ENCODE measurements at places on chromosomes 3 and 15. TPM values are rescaled to one million over a fixed set of nuclear protein-coding genes. Genes with fewer than 3 reads are reported as not detected.

The CTXND1 gene
- total RNA-seq, result not detected

DNA sequence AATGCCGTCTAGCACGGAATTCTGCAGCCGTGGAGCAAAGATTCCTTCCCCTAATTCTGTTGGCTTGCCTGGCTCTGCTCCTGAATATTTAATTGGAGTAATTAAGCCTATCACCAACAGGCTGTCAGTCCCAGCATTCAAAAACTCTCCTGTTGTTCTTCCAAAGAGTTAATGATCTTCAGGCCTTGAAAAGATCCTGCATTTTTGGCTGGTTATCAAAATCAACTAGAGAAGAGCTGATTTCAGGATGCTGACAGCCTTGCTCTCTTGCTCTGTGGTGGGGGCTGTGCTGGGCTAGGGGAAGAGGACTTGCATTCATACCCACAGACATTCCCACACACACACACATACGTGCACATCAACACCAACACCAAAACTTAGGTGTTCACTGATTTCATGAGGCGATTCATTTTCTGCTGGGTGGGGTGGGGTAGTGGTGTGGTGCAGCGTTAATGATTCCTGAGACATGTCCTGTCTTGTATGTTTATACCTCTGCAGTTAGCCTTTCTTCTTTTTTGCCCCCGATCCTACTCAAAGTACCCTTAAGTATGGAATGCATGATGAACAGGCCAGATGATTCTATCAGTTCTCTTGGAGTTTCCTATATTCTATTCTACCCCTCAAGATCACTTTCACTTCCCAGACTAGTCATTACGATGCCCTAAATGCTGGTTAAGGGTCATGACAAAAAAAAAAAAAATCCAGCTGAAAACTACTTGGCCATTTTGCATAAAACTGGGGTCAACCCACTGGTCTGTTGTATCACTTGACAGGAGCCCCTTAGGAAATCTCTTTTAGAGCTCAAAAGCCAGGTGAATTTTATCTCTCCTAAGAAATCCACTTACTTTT lies 42.3 kb downstream of the CPN2 start:
- no peak for DNase-seq

The PLSCR5 gene
- total RNA-seq, result not detected

DNA sequence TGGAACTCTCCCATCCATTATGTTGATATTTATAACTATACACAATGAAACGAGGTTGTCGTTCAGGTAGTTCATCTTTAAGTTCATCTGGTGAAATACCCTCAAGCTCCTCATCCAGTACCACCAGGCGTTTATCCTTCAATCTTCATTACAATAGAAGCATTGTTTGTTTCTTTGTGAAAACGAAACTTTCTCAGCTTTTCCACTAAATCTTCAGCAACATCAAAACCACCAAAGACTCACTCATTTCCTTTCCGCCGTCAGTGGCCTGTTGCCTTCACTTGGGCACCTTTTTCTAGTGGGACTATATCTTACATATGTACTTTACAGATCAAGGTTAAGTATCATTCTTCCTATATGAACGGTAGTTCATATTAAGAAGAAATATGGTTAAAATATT lies 44.1 kb upstream of the TFG start:
- no peak for DNase-seq

DNA sequence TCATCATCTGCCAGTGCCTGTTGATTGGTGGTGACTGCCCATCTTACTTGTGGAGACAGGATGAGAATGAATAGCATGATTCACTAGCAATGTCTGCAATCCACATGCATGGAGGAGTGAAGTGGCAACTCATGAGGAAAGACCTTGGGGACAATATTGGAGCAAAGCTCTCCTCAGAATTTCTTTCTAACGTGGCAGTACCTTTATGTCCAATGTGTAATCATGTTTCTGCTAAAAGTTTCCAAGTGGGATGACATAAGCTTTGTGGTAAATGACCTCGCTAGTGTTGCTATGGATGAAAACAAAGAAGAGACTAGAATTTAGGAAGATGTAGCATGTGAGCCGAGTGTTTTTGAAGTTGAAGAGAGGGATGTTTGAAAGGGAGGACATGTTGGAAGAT lies 117.8 kb downstream of the CPNE4 start:
- DNase-seq, result no peak

GRCh38 chr15:84781495-84781894 lies 33.1 kb downstream of the ZNF592 start:
- DNase-seq, result no peak

GRCh38 chr3:17553080-17553479 lies 189.4 kb downstream of the TBC1D5 start:
- peak; percentile 46 for DNase-seq

DNA sequence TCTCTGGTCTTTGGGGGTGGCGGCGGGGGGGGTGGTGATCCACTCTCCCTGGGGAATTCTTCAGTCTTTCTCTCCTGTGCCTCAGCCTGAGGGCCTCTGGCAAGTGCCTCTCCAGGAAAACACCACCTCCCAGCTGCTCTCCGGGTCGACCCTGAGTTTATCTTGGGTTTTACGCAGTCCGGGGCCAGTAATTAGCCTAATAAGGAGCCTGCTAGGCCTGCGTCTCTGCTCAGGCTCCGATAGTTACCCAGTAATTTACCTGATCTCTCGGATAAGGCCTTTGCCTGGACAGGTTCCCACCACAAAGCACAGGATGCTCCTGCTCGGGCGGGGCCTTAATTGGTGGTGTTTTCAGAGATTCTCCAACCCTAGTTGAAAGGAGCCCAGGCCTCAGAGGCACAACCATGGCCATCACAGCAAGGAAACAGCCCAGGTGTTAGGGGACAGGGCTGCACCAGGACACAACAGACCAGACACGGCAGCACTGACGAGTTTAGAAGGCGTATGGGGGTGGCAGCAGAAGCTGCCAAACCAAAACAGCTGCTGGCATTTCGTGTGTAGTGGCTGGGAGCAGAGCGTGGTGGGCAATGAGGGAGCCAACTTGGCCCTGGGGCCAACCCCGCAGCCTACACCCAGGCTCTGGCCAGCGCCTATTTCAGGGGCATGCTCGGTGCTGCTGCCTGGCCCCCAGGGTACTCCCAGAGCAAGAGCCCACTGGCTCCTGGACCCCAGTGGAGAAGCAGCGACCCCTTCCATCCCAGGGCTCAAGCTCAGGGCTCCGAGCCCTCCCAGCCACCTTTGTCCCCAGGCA lies 71.4 kb downstream of the KLF13 start:
- no peak for DNase-seq

- no peak for DNase-seq
Observed at GRCh38 chr15:94130504-94130903, 100.9 kb upstream of the MCTP2 start.

DNA sequence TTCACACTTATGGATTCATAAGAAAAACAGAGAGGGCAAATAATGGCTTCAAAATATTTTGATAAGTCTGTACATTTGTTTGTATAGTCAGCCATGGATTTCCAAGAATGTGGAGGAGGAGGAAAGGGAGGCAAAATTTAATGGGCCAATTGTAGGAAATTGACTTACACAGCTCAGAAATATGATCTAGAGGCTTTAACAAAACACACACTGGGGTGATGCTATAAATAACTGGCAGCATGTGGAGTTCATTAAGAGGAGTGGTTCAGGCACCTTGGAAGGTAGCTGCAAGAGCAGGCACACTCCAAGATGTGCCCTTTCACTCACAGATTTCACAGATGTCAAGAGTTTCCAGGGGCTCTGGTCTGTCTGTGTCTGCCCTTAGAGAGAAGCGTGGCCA lies 193.4 kb upstream of the RASGRP1 start:
- peak; percentile 72 for DNase-seq

The SLC22A14 gene
- total RNA-seq, result not detected

The ARGFX gene
- total RNA-seq, result not detected

The RPS17 gene
- total RNA-seq, result 1,865 TPM

DNA sequence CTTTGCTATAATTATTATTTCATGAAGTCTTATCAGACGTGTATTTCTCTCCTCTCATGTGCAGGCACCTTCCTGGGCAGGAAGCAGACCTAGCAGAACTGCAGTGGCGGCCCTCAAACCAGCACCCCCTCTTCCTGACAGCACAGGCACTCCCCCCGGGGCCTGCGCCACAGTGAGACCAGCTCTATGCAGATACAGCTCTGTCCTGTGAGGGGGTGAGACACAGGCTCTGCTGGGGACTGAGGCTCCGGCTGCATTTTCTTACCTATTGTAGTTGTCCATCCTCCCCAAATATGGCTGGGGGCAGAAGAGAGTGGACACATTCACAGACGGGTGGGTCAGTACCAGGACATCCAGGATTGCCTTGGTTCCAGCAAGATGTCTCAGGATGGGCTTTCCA lies 5.0 kb downstream of the CISH start:
- no peak for DNase-seq

GRCh38 chr3:10472877-10473440 lies 32.4 kb downstream of the ATP2B2 start:
- DNase-seq, result no peak

The FBXL2 gene
- total RNA-seq, result 9.7 TPM

The NR2F2 gene
- total RNA-seq, result 15.5 TPM

DNA sequence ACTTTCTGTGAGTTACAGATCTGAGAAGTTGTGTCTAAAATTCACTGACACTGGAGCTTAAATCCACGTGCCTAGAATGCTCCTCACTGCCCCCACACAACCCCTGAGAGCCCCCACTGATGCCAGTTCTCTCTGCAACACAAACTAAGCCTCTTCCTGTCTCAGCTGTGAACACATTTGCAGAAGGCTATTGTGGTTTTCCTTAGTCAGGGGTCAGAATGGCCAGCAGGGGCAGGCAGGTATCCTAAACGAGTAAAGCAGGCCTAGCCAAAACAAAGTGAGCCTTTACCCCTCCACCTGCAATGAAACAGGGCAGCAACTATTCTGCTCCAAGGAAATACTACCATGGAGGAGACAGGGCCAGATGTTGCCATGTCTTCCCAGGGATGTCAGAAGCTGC lies 78.6 kb downstream of the FHIT start:
- no peak for DNase-seq

DNA sequence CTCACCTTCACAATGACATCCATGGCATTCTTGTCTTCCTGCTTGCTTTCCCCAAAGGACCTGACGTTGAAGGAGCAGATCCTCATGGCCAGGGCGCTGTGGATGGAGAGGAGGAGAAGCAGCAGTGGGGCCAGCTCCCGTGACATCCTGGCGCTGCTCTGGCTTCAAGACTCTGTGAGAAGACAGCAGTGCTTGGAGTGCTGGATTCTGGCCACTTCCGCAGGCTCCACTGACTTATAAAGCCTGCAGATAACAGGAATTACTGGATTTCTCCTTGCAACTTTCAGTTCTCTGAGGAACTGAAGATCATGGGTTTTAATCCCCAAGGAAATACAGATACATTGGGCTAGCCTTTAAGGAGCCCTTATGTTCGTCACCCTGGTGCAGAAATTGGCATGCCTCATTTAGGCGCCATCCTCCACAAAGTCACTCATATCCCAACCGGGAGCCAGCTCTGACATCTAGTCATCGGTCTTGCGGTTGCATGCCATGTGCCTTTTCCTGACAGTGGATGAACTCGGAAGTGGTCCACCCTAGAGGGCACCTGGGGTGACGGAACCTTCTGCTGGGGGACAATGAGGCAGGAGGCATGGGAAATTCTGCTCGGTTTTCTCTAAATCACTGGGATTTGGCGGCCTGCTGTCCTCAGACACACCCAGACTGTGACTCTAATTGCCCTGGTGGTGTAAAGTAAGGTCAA lies at the start of gene DNASE1L3:
TSS of gene DNASE1L3 (minus strand) at position 212 of the 700 bp plus-strand sequence. CDS start at position 146, 66 bp downstream.
- peak; percentile 69 for DNase-seq

The GOLGA6L26 gene
- not detected for total RNA-seq

The MGA gene
- total RNA-seq, result 64.6 TPM

GRCh38 chr15:85597155-85597815 lies 197.4 kb downstream of the KLHL25 start:
- no peak for DNase-seq

The ZSCAN29 gene
- 65.6 TPM for total RNA-seq

The VEPH1 gene
- total RNA-seq, result 27.4 TPM

The FANCD2OS gene
- total RNA-seq, result not detected

DNA sequence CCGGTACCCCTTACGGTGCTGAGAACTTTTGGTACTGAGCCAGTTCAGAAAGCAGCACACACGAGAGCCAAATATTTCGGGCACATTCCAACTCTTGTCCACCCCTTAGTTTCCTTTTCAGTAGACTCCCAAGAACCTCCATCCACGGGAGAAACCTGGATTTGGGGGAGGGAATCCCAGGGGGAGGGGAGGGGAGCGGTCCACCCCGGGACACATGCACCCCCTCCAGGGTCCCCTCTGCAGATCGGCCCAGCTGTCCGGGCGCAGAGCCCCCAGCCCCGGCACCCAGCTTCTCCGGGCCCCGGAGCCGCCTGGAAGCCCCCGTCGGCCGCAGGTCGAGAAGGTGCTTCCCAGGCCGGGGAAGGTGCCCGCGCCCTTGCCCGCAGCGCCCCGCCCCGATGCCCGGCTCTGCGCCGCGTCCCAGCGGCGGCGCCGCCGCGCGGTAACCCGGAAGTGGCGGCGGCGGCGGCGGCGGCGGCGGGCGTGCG lies 455 bp upstream of the ABHD17C start:
- peak; percentile 63 for DNase-seq

The TMEM158 gene
- total RNA-seq, result 19.3 TPM

The EAF2 gene
- 2.1 TPM for total RNA-seq

DNA sequence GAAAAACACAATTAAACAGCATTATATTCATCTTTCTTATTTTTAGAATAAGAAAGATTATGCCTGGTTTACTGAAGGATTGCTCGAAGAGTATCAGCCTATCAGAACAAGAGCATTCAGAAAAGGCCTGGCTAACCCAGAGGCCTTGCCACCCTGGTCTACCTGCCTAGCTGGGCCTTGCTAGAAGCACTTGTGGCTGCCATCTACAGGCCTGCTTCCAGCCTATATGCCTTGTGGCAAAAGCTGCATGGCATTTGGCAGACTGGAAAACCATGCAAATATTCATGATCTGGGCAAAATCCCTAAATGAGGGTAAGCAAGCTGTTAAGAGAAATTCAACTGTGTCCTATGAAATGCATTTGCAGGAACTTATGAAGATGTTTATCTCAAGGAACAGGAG lies 9.3 kb upstream of the ATP13A4 start:
- DNase-seq, result no peak

DNA sequence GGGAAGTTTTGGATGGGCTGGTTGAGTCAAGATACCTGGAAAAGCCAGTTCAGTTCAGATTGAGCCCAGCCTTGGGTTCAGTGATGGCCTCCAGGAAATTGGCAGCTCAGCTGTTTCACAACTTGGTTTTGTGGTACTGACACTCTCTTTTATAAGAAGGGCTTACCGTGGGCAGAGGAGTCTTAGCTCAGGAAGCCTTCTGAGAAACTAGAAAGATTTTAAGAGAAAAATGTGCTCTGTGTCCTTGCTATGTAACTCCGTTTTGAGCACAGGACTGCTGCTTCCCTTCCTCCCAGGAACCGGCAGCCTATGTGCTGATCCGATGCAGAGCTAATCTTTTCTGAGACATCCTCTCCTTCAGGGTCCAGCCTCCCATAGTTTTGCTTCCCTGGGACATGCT lies 46.6 kb upstream of the RASGRP1 start:
- DNase-seq, result no peak

DNA sequence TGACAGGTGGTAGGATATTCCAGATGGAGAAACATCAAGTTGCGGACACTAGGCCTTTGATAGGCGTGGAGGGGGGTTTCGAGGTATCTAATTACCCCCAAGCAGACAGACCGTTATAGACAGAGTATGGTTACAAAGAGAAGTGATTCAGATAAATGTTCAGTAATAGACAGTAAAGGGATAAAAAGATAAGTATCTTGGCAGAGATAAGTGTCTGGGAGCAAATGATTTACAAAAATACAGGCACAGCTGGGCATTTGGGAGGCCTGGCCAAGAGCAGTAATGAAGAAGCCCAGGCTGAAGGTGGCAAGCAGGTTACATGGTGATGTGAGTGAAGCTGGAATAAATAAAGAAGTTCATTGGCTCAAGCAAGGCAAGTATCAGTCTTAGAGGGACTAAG lies 659 bp upstream of the MYH15 start:
- DNase-seq, result no peak

- DNase-seq, result peak; percentile 74
Observed at GRCh38 chr3:146130881-146131371, 30.1 kb downstream of the PLOD2 start.

The PROS1 gene
- 109 TPM for total RNA-seq

Data from fibroblast of the aortic adventitia (primary cell).